Kidney tubule cell (primary cell): ENCODE measurements at places on chromosomes 2 and 18.
A peak's percentile ranks its signal among the peaks of the same experiment; 100 is the strongest.

DNA sequence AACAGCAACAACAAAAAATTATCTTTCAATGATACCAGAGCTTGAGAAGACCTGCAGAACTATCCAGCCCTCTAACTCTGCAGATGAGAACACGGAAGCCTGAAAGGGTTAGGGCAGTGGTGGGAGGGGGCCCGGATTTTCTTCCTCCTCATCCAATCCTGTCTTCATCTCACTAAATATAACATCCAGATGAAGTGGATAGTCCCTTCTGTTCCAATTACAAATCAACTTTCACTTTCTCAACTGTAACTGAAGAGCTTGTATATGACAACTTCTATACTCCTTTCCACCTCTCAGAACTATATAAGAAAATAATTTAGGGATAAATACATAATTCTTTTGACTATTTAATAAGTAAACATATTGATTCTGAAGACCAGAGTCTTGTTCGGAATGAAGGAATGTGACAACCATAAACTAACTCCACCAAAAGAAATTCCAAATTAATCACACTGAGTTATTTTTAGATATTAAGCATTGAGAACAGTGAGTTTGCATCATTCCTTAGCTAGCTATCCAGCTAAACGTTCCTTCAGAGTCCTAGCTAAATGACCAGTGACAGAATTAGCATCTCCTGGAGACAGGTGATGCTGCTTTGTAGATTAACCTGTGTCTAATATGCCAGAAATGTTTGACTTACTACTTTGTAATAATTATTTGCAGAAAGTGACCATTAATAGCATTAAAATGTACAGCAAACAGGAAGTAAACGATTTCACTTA, 32.7 kb downstream of the SFT2D3 start:
- DNase-seq = peak; percentile 56

GRCh38 chr18:62151068-62151771, 35.6 kb downstream of the PIGN start:
- no peak for DNase-seq

- peak; percentile 65 for DNase-seq
Measured at GRCh38 chr2:231991664-231992063, 30.2 kb downstream of the DIS3L2 start.

DNA sequence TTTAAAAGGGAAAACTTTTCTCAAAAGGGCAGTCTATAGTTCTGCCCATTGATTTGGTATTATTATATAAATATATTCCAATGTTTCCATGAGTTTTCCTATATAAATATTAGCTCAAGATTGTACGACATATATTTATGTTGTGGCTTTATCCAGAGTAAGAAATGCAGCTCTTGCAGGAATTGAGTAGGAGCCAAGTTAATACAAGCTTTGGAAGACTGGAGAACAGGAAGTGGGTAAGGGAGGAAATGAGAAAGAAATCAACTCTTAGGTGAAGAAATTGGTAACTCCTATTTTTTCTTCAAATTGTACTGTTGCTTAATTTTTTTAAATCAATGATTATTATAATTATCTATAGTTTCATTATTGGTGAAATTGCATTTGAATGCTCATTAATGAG, 105.4 kb upstream of the FAM117B start:
- DNase-seq = peak; percentile 11

DNA sequence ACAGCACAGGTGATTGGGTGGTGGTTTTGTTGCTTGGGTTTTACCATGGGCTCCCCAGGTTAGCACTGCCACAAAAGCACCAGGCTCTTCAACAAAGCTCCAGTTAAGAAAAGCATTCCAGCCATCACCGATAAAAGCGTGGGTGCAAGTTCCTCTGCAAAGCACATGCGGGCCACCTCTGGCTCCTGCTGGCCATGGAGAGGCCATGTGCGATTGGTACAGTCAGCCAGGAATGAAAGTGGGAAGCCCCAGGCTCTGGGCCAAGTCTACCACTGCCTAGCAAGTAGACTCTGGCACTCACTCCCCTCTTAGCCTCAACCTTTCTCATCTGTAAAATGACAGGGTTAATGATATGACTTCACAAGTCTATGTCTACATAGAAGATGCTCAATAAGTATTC, 36.0 kb downstream of the BCL11A start:
- no peak for DNase-seq

GRCh38 chr2:43317680-43318079, 91.3 kb upstream of the ZFP36L2 start:
- DNase-seq = no peak

GRCh38 chr2:36705326-36706020, 9.0 kb downstream of the VIT start:
- no peak for DNase-seq

- no peak for DNase-seq
Measured at GRCh38 chr2:86789687-86790133, 1.0 kb downstream of the CD8A start.

DNA sequence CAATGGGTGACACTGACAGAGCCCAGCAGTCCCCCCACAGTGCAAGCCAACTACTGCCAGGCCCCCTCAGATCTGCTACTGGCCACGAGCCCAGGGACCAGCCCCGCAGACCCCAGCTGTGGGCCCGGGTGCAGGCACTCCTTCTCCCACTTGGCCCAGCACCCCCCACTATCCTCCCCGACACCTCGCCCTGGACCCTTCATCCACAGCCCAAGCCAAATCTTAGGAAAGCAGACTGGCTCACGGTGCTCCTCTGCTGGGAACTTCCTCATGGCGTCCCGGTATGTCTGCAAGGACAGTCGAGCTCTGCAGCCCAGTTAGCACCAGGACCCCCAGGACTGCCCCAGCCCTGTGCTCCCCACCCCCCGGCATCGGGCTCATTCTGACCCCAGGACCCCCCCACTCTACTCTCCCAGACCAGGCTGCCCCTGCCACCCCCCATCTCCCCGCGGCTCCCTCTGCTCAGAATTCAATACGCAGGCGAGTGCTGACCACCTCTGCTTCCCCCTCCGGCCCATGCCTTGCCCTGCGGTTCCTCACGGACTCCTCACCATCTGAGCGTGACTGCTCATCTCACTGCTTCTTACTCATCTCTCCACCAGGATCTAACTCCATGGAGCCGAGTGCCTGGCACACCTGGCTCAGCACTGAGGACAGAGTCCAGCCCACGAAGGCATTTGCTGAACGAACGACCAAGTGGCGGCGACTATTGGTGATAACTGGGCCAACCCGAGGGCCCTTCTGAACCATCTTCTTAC, 85.7 kb downstream of the PXDN start:
- peak; percentile 81 for DNase-seq

DNA sequence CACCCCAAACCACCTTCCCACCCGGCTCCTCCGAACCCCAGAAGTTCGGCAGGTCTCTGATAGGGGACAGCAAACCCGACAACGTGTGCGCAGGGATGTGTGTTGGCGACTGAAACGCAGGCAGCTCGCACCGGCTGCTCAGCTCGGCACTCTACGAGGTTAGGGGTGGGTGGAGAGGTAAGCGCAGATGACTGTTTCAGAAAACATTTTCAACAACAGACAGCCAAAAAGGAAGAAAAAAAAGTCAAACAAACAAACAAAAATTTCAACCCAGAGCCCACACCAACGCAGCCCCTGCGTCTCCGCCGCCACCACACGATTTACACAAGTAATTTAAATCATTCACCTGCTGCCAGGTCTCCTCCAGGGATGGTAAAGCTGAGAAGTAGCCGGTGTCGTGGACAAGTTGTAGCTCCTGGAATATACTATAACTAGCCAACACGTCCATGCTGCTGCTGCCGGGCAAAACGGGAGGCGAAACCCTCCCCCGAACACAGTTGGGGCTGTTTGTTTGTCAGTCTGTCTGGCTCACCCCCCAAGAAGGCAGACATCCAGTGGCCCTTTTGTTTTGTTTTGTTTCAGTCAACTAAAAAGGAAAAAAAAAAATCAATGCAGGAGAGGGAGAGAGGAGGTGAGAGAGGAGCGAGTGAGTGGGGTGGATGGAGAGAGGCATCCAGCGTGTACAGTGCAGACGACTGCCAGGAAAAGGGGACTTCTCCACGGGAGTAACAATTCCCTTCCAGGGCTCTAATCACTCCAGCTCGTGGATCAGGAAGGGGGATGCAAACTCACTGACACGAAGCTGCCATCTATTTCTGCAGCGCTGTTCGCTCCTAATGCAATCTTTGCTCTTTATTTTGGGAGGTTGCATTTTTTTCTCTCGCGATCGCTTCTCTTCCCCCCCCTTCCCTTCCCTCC, at the start of gene KLF7:
Gene KLF7, minus strand, starts transcription at position 828 of the 918 bp plus-strand sequence. Its CDS starts 380 bp downstream, at position 448.
- peak; percentile 59 for DNase-seq

GRCh38 chr18:51361130-51361860, 163.8 kb upstream of the MEX3C start:
- DNase-seq = peak; percentile 73

GRCh38 chr2:134140251-134140661, 113.6 kb upstream of the MGAT5 start:
- DNase-seq = peak; percentile 63

DNA sequence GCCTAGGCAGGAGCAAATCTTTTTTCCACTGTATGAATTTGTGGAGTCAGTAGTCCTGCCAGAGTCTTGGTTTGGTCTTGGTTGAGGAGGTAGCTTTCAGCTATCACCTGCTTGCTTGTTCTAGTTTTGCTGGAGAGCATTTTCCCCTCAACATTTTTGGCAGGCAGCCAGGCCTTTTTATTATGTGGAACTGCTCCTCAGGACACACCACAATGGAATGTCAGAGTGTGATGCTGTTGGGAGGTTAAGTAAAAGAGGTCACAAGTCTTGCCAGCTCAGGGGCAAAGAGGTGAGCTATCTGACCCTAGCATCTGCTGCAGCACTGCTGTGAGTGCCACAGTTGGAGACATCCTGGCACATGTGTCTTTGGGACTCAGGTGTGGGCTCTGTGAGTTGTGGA, 258.0 kb downstream of the CNTNAP5 start:
- DNase-seq = peak; percentile 86

DNA sequence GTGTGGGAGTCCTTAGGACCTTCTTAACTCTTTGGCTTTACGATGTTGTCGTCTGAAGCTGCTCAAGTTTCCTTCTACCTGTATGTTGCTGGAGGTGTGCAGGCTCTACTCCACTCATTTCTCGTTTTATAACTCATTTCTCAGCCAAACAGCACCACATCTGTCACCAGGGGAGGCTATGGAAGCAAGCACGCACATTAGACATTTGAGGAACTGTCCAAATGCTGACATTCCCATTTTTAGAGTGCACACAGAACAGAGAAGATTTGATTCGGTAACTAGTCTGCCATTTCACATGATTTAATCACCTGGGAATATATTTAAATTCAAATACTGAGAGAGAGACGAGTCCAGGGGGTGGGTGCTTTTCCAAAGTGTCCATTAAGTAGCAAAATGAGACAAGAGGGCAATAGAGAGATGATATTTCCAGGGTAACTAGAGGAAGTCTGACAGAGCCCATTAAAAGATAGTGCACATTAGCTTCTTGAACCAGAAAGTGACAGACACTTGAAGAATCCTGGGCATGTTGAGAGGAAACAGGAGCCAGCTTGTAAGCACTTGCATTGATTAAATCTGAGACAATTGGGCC, 793.3 kb downstream of the TDRD15 start:
- no peak for DNase-seq

DNA sequence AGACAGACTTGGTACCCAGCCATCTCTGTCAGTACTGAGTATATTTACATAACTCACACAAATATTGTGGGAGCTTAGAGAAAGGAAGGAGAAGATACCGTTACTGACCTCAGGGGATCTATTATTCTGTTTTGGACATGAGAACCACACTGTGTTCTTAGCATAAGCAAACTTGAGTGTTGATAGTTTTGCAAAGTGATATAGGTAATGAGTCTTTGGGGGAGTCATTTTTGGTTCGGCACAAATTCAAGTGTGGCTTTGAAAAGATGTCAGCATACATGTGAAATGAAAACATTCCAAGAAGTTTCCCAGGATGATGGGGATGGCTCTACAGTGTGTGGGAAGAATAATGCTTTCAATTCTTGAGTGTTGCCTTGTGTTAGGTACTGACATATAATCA, 24.1 kb downstream of the SMARCAL1 start:
- no peak for DNase-seq

- no peak for DNase-seq
Measured at GRCh38 chr18:61921621-61922235, 28.9 kb upstream of the RNF152 start.
